ENCODE measurements at places on chromosomes 3 and 15.

DNA sequence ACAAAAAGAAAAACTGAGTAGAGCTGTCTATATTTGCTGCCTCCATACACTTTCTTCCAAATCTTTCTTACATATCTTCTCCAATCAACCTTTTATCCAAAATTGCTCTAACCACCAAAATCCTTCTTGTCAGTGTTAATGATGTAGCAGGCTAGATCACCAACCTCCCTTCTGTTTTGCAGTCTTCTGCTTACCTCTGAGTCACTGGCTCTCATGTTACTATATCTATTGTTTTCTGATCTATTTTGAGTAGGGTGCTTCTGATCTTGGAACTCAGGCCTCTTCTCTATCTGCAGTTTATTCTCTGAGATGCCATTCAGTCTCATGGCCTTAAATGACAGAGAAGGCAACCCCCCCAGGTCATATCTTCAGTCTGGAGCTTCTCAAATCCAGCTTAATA is 26.3 kb upstream of the AADAC start:
- no peak overlapping the region for H3K4me3 ChIP-seq
- H3K27ac ChIP-seq: no peak overlapping the region
- H3K27me3 ChIP-seq: no peaks in the 10 kb centered on the region
- H3K36me3 ChIP-seq: no peaks in the 10 kb centered on the region

DNA sequence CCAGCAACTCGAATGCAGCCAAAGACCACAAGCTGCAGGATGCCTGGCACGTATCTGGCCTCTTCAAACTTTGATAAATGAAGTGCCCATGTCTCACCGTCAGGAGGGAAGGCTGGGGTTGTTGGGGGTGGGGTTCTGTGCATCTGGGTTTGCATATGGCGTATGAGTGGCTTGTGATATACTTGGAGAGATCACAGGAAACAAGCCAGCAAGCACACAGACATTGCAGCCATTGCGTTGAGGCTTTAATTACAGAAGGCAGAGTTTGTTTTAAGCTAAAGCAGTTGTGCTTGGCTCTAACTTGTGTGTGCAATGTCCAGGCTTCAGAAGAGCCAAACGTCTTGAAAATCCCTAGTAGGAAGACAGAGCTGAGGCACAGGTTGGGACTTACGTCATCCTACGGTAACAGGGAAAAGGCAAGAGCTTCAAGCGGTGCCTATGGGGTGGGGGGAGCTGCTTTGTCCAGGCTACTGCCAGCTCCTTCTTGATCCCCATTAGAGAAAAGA is 109.2 kb downstream of the ASB7 start:
- no peaks in the 10 kb centered on the region for H3K36me3 ChIP-seq
- DNase-seq: peak; percentile 17
- no peak overlapping the region for H3K4me3 ChIP-seq
- no peaks in the 10 kb centered on the region for H3K27me3 ChIP-seq

- H3K27ac ChIP-seq: no peak overlapping the region
- no peaks in the 10 kb centered on the region for H3K4me1 ChIP-seq
- no peak overlapping the region for H3K4me3 ChIP-seq
- H3K27me3 ChIP-seq: no peaks in the 10 kb centered on the region
- no peak for DNase-seq
Measured at GRCh38 chr3:160065786-160066185, 77.2 kb downstream of the IL12A start.

GRCh38 chr15:49471733-49472132 is 48.7 kb downstream of the FGF7 start:
- H3K4me3 ChIP-seq: no peak overlapping the region
- no peaks in the 10 kb centered on the region for H3K27me3 ChIP-seq
- no peaks in the 10 kb centered on the region for H3K4me1 ChIP-seq

- peak; percentile 16 for DNase-seq
- H3K36me3 ChIP-seq: no peaks in the 10 kb centered on the region
- H3K27ac ChIP-seq: no peak overlapping the region
- H3K27me3 ChIP-seq: no peaks in the 10 kb centered on the region
Measured at GRCh38 chr3:65039754-65040210, 352.0 kb upstream of the ADAMTS9 start.

GRCh38 chr3:98594628-98595324 is 1.4 kb upstream of the CPOX start:
- H3K36me3 ChIP-seq: no peaks in the 10 kb centered on the region
- no peak overlapping the region for H3K4me3 ChIP-seq
- no peak overlapping the region for H3K27ac ChIP-seq
- H3K4me1 ChIP-seq: no peaks in the 10 kb centered on the region
- no peaks in the 10 kb centered on the region for H3K27me3 ChIP-seq

DNA sequence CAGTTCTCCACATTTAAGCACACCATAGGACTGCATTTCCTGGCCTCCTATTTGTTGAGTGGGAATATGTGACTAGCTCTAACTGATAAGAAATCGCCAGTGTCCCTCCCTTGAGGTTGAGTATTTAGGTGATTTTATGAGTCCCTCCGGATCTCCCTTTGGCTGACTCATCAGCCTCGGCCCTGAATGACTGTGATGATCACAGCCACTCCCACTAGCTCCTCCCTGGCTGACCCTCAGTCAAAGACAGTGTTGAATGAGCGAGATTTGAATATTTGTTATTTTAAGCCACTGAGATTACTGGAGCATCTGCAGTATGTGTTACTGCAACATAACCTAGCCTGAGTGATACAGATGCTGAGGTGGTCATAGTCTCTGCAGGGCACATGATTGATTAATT is 515.3 kb downstream of the EPHB1 start:
- H3K4me3 ChIP-seq: no peak overlapping the region
- no peaks in the 10 kb centered on the region for H3K4me1 ChIP-seq
- no peaks in the 10 kb centered on the region for H3K36me3 ChIP-seq
- no peak for DNase-seq

GRCh38 chr15:29920515-29920914 is 98.2 kb upstream of the TJP1 start:
- DNase-seq: peak; percentile 34
- no peaks in the 10 kb centered on the region for H3K36me3 ChIP-seq
- H3K4me1 ChIP-seq: no peaks in the 10 kb centered on the region
- no peak overlapping the region for H3K27ac ChIP-seq
- no peaks in the 10 kb centered on the region for H3K27me3 ChIP-seq

DNA sequence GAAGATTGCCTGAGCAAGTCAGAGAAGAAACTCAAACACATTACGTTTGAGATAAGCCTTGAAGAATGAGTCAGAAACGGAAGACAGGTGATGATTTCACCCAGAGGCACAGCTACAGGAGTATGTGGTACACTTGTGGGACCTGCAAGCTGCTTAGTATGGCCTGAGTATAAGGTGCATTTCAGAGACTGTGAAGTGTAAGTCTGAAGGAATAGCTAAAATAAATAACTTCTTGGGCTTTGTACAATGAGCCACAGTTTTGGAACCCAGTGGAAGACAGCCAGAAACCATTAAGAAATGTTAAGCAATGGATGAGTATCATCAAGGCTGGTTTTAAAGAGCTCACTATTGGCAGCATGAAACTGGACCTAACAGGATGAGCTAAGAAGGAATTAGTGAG is 826.2 kb downstream of the ROBO1 start:
- no peak for DNase-seq
- H3K36me3 ChIP-seq: no peaks in the 10 kb centered on the region
- no peak overlapping the region for H3K27ac ChIP-seq
- no peaks in the 10 kb centered on the region for H3K27me3 ChIP-seq

- H3K4me3 ChIP-seq: no peak overlapping the region
- H3K27me3 ChIP-seq: no peaks in the 10 kb centered on the region
- H3K36me3 ChIP-seq: no peaks in the 10 kb centered on the region
- no peaks in the 10 kb centered on the region for H3K4me1 ChIP-seq
Measured at GRCh38 chr3:164155400-164155799, 922.9 kb downstream of the SI start.

DNA sequence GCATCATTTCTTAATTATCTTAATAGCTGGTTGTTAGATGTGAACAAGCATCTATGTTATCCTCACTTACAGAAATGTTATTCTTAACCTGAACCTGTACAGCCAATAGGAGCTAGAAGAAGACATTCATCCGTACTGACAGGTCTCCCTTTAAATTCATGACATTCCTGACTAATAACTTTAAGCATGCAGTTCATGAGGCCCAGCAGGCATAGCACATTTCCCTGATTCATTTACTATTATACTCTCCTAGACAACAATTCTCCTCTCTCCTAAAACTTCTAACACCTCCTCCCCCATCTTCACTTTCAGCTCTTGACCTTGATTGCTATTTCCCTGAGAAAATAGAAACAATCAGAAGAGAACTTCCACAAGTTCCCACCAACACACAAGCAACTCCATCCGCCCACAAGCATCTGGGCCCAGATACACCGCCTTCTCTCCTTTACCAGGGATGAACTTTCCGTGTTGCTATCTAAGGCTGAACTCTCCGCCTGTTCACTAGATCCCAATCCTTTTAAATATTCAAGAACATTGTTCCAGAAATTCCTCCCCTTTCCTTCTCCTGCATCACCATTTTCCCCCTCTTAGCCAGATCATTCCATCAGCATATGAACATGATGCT is 62.9 kb upstream of the SPRED1 start:
- no peaks in the 10 kb centered on the region for H3K27me3 ChIP-seq
- no peaks in the 10 kb centered on the region for H3K36me3 ChIP-seq
- H3K4me1 ChIP-seq: no peaks in the 10 kb centered on the region
- DNase-seq: no peak

GRCh38 chr15:68383161-68384074 is 48.5 kb downstream of the ITGA11 start:
- H3K36me3 ChIP-seq: no peaks in the 10 kb centered on the region
- peak overlapping the region; percentile 78 for H3K27ac ChIP-seq
- peak; percentile 36 for DNase-seq
- no peaks in the 10 kb centered on the region for H3K4me1 ChIP-seq
- H3K27me3 ChIP-seq: no peaks in the 10 kb centered on the region

DNA sequence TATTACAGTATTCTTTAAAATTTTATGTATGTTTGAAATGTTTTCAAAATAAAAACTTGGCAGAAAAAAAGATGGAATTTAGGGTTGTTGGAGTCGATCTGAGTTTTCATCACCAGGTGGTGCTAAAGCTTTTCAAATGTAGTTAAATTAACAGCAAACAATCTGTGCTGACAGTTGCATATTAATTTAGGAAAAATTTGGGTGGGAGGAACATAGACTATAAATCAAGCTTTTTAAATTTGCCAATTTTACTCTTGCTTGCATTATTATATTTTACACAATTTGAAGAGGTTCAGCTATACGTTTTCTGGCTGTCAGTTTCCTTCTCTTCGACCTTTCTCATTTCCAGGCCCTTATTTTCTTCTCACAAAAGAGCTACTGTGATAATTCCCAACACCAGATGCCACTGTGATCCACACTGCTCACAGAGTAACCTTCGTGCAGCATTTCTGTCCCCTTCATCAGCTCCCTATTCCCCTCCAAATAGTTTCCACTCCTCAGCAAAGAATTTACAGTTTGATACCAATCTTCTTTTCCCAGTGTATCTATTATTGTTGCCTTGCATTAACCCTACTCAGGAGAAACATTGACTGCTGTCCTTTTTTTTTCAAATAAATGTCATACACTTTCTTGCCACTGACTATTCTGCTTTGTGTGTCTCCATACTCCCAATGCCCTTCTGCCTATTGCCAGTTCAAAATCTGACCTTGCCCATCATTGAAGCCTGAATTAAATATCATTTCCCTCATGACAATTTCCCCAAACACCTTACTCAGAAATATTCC is 53.4 kb upstream of the EIF5A2 start:
- H3K4me1 ChIP-seq: no peaks in the 10 kb centered on the region
- no peak for DNase-seq
- no peaks in the 10 kb centered on the region for H3K27me3 ChIP-seq
- H3K36me3 ChIP-seq: no peaks in the 10 kb centered on the region
- no peak overlapping the region for H3K4me3 ChIP-seq

DNA sequence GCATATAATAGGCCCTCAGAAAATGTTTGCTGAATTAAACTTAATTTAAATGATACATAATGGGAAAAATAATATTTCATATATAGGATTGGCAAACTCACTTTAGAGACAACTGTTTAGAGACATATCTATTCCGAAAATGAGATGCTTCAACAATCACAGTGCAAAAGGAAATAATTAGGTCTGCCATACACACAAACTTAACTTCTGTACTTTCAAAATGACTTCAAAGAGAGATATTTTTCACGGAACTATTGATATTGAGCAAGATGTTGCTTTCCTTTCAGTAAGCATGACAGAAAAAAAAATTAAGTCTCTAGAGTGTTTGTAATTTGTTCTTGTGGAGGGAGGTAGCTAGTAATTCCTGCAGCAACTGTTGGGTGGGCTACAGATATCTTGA is 769.5 kb downstream of the TUSC7 start:
- H3K27me3 ChIP-seq: no peaks in the 10 kb centered on the region
- H3K27ac ChIP-seq: no peak overlapping the region
- DNase-seq: no peak

- no peaks in the 10 kb centered on the region for H3K4me1 ChIP-seq
- H3K36me3 ChIP-seq: no peaks in the 10 kb centered on the region
- no peak for DNase-seq
- H3K27me3 ChIP-seq: no peaks in the 10 kb centered on the region
Measured at GRCh38 chr3:5314897-5315296, 127.4 kb downstream of the EDEM1 start.

DNA sequence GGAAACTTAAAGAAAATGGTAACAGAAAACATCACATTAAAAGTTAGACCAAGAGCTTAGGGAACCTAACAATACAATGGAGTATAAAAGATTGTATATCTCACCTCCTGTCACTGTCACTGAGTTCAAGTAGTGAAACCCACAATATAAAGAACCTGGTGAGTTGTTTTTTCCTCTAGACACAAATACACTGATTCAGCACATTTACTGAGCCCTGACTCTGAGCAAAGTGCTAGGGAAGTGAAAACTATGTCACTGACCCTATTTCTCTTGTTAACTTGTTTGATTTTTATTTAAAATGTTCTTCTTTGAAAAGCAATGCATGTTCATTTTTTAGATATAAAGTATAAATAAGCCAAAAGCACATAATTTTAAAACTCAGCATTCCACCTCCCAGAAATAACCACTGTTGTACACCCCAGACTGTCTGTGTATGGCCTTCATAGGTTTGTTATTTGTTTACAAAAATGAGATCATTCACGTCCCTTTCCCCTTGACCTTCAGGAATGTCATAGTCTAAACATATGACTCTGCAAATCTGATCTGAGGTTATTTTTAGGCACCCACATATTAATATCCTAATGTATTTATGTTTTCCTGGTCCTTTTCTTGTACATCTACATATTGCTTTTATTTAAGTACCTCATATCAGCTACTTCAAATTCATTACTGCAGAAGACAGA is 69.2 kb upstream of the CSTA start:
- H3K4me3 ChIP-seq: no peak overlapping the region
- no peaks in the 10 kb centered on the region for H3K4me1 ChIP-seq
- H3K36me3 ChIP-seq: no peaks in the 10 kb centered on the region
- no peak overlapping the region for H3K27ac ChIP-seq
- no peaks in the 10 kb centered on the region for H3K27me3 ChIP-seq
- no peak for DNase-seq

GRCh38 chr15:72992841-72993252 is 59.4 kb upstream of the NEO1 start:
- no peak overlapping the region for H3K4me3 ChIP-seq
- DNase-seq: no peak
- no peaks in the 10 kb centered on the region for H3K4me1 ChIP-seq
- H3K27ac ChIP-seq: peak overlapping the region; percentile 65

GRCh38 chr15:29785642-29786041 is 36.6 kb downstream of the TJP1 start:
- H3K27ac ChIP-seq: no peak overlapping the region
- H3K4me3 ChIP-seq: no peak overlapping the region
- H3K27me3 ChIP-seq: no peaks in the 10 kb centered on the region
- no peaks in the 10 kb centered on the region for H3K36me3 ChIP-seq
